Hematopoietic multipotent progenitor cell treated with erythropoietin and hydrocortisone succinate and interleukin-3 and kit ligand, for 17 days (in vitro differentiated cells): ENCODE measurements at places on chromosomes 12 and 14.

GRCh38 chr12:40963751-40964150 is 224.4 kb upstream of the PDZRN4 start:
- no peak for DNase-seq

GRCh38 chr12:76866726-76867125 is 12.1 kb downstream of the CSRP2 start:
- DNase-seq = no peak

- no peak for DNase-seq
Observed at GRCh38 chr12:98894412-98895085, 249.5 kb downstream of the APAF1 start.

GRCh38 chr12:47268501-47269454 is 189.0 kb upstream of the AMIGO2 start:
- DNase-seq = peak; percentile 25

DNA sequence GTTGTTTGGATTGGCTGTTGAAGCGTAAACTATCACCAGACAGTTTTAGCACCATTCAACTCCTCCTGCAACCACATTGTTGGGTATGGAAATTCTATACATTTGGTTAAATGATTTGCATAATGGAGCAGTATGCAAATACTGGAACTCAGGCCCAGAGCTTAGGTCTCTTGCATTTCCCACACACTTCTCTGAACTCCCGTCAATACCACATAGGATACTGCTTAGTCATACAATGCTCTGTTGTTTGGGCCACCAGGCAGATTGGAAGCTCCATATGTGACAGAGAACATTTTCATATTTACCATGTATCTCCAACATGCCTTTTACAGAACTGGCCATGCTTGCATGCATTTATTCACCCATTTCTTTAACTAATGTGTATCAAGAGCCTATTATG is 78.0 kb downstream of the IFNG start:
- no peak for DNase-seq

GRCh38 chr14:99968191-99968920 is 96.9 kb upstream of the EVL start:
- DNase-seq = no peak

DNA sequence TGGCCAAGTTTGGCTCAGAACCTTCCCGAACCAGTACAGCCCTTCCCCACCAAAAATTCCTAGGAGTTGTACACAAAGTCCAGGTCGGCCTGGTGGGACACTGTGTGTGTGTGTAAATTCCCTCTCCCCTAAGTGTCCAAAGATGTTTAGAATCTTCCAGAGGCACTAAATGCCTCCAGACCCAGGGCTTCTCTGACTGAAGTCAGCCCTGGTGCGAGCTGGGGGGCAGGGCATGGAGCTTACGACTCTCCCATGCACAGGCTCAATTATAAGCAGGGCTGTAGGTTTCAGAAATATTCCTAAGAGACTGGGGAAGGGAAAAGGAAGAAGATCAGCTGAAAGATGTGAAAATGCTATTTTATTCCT is 106.9 kb upstream of the ATF7IP start:
- no peak for DNase-seq

GRCh38 chr14:78764645-78765044 is 594.5 kb downstream of the NRXN3 start:
- no peak for DNase-seq

- DNase-seq = no peak
Observed at GRCh38 chr12:48686615-48687334, 4.7 kb upstream of the KANSL2 start.

GRCh38 chr14:79742142-79742541 is 469.2 kb downstream of the DIO2 start:
- no peak for DNase-seq

- no peak for DNase-seq
Observed at GRCh38 chr12:55687746-55688145, 20.0 kb downstream of the ITGA7 start.

- no peak for DNase-seq
Observed at GRCh38 chr12:90497923-90498545, 456.9 kb downstream of the CCER1 start.

DNA sequence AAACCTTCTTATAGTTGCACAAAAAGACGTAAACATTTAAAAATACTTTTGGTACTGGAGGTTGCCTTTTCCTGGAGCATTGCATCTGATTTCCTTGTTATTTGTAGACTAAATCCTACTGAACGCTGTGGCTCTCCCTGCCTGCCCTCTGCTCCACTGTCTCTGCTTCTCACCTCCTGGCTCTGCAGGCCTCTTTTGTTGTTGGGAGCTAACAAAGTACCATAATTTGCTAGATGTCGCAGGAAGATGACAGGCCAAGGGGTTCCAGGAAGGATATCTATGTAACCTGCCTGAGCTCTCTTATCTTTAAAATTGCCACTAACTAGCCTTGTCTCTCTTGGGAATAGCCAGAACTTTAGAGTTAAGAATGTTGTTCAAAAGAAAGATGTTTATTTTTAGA is 21.4 kb downstream of the SYNE2 start:
- no peak for DNase-seq

- DNase-seq = no peak
Observed at GRCh38 chr12:77064896-77065360, 441 bp downstream of the E2F7 start.

GRCh38 chr14:56422703-56423213 is 156.8 kb upstream of the TMEM260 start:
- DNase-seq = no peak

DNA sequence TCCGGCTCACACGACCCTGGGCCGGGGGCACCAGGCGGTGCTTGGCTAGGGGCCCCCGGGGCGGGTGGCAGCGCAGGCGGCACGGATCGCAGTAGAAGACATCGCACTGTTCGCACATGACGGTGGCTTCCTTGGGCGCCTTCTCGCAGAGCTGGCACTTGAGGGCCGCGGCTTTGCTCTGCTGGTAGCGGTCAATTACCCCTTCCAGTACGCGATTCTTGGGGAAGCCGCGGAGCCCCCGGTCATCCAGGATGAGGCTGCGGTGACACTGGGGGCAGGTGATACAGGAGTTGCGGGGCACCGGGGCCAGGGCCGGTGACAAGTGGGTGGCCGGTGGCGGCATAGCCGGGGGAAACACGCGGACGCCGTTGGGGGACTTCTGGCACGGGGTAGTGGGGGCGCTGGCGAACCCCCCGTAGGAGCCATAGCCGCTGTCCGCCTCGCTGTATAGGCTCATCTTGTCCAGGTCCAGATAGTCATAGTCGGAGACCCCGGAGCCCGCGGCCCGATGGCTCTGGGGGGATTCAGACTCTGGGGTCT is 553 bp downstream of the TRIM9 start:
- DNase-seq = no peak

DNA sequence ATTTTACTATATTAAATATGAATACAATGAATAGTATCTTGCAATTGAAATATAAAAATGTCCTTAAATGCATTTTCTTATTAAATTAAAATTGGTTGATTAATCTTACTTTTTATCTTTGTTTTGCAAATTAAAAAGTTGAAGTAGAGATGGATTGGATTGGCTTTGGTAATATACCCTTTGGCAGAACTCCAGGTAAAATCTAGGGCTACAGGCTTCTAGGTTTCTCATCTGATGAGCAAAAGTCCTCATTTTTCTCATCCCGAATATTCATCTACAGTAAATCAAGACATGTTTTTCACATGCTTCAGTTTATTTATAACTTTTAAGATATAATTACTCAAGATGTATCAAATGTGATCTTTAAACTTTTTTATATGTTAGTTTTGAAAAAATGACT is 2.2 kb downstream of the PTPRR start:
- no peak for DNase-seq

DNA sequence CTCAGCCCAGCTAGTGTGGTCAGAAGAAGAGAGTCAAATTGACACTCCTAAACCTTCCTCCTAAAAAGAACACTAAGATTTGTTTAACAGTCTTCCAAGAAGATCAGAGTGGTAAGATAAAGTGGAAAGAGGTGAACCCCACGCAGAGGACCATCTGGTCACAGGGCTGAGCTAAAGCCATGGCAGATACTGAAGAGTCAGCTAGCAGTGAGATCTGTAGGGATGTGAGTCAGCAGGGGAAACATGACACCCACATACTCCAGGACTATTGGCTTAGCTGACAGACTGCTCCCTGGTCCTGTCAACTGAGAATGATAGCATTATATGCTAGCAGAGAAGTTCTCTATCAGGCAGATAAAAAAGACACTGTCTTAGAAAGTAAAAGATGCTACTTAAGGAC is 269.4 kb upstream of the ALG10 start:
- DNase-seq = no peak

DNA sequence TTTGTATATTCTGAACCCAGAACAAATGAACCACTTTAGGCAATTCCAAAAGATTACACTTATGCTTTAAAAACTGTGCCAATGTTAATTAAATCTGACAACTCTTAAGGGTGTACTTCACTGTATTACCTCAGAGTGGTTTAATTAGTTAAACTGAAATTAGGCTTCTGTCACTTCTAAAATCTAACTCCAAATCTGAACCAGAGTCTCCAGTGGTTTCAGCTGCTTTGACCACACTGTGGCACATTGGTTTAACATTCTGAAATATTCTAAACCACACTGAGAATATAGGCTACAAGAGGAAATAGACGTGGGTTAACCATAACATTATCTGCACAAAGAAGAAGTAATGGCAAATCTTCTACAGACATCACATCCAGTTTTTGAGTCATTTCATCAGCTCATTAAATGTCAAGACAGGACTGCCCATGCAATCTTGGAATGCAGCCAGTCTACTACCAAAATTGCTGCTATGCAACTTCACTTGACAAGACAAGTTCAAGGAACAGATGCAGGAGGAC is 94.8 kb downstream of the LRP6 start:
- DNase-seq = no peak

DNA sequence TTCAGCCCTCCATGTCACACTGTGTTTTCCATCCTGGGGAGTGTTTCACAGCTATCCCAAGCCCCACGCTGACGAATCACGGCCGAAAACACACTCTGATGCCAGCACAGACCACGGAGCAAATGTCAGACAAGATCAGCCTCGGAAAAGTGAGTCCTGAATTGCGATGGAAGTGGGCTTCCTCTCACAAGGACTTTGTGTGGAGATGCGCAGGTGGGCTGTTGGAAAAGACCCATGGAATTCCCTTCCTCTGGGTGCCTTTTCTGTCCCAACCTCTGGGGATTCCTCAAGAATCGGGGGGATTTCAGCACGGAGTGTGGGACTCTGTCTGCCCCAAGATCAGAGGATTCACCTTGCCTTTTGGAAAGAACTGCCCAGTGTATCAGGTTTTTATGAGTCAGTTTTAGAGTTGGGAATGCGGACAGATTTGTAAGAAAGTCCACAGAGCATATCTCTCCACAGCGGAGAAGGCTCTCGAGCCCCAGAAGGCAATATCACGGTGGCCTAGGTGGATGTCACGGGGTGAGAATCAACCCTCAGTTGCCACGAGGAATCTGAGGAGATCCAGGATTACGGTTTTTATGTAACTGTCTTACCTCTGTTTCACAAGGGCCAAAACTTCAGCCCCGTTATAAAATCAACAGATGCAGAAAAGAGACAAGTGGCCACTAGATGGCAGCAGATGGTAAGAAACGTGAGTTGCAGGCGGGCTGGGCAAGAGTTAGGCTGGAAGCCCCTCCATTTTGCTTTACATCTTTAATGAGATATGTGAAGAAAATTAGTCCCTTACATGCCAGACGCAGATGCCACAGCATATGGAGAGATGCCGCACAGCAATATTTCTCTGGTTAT is 201.9 kb downstream of the DAD1 start:
- DNase-seq = peak; percentile 69

- no peak for DNase-seq
Observed at GRCh38 chr14:84864548-84865271, 665.2 kb upstream of the FLRT2 start.

DNA sequence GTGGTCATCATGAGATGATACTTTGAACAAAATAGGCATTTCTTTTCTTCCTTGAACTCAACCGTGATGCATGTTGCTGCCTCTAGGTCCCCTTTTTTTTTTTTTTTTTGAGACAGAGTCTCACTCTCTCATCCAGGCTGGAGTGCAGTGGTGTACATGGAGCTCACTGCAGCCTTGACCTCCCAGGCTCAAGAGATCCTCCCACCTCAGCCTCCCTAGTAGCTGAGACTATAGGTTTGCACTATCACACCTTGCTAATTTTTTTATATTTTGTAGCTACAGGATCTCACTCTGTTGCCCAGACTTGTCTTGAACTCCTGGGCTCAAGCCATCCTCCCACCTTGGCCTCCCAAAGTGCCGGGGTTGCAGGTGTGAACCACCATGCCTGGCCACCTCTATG is 20.6 kb downstream of the DIP2B start:
- no peak for DNase-seq

DNA sequence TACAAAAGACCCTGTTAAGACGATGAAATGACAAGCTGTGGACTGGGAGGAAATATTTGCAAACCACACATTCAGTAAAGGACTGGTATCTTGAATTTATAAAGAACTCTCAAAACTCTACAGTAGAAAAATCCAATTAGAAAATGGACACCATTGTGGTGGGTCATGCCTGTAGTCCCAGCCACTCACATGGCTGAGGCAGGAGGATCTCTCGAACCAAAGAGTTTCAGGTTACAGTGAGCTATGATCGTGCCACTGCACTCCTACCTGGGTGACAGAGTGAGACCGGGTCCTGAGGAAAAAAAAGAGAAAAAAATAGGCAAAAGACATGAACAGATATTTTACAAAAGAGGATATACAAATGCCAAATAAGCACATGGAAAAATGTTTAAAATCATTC is 41.9 kb downstream of the TTC6 start:
- DNase-seq = no peak

DNA sequence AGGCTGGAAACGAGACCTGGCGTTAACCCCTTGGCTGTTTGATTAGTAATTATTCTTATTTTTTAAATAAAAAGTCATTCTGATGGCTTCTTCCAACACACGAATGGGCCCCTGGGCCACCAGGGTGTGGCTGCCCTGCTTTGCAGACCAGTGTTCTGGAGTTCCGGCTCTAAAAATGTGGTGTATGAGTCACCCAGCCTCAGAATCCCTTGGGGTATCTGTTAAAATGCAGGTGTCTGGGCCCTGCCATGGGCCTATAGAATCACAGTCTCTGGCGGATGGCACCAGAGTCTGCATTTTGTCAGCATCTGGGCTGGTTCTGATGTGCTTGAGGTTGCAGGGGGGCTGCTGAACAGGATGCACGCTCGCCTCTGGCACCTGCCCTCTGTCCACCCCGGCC is 2.5 kb upstream of the PSMC1 start:
- DNase-seq = no peak
